ENCODE measurements at places on chromosomes 2 and 18. TPM values are rescaled to one million over a fixed set of nuclear protein-coding genes. Genes with fewer than 3 reads are reported as not detected.

DNA sequence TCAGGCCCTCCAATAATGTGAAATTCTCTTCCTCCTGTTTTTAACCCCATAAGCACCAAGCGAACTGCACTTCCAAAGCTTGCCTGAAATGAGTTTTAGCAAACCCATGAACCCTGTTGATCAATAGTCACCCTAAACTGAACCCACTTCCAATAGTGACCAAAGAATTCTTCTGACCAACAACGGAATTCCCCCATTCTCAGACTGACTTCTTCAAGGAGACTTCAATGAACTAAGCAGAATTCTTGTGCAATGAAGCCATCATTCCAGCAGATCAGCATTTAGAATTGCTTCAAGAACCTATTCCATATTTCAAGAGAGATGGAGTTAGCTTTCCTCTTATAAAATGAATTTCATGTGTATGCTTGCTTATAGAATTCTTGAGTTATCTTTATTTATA lies 176.9 kb upstream of the FN1 start:
- no peak for DNase-seq

GRCh38 chr2:39837856-39838453 lies 58.9 kb upstream of the THUMPD2 start:
- DNase-seq, result no peak

DNA sequence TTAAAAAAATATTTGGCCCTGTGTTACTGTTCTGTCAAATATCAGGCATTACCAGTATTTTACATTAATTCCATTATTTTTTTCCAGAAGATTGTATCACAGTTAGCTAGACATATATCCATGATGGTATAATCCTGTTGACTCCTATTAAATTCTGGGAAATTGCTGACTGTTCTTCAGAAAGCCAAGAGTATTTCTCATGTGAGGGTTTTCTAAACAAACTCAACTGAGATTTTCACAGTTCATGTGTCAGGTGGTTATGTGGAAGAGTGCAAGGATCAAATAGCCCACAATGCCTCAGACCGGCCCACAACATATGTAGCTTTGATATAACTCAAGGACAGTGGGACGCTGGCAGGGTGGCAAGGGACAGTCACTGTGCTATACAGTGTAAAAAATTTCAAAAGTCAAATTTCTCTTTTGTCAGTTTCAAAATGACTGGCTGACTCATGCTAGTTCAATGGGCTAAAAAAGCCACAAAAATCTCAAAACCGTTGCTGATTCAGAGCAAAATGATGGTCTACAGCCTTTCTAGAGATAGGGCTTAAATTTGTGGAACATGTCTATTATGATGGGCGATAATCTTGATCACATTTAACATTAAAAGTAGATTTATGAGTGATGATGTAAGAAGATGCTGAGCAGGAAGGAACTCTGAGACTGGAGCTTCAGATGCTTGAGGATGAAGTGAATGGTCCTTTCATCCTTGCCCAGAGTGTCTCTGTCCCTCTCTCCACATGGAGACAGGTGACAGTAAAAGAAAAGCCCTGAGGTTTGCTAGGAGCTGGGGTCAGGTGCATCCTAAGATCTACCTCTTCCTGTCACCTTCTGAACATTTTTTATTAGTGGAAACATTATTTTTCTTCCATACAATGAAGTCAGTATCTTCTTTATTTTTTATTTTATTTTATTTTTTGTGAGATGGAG lies 175.8 kb upstream of the PIEZO2 start:
- DNase-seq, result no peak

GRCh38 chr2:172953970-172954852 lies 121.4 kb upstream of the MAP3K20 start:
- no peak for DNase-seq

- DNase-seq, result no peak
Measured at GRCh38 chr2:23772056-23772455, 154.9 kb downstream of the ATAD2B start.

- no peak for DNase-seq
Measured at GRCh38 chr2:236511266-236511665, 58.4 kb upstream of the ACKR3 start.

GRCh38 chr2:37779139-37779538 lies 107.7 kb upstream of the CDC42EP3 start:
- no peak for DNase-seq

DNA sequence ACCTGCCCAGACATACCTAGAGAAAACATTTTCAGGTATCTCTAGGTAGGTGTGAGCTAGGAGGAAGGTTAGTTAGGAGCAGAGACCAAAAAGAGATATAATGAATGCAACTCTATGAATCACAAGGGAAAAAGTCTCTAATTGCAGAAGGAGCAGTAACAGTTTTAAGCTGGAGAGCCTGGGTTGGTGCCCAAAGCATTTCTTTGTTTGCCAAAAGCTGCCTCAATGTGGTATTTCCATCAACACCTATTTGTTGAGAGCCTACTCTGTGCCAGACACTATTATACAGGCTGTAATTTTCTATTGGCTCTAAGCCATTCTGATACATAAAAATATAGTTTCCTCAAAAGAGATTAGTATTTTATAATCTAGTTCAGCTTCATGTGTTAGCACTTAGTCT lies 141.6 kb downstream of the UBE2E3 start:
- no peak for DNase-seq

DNA sequence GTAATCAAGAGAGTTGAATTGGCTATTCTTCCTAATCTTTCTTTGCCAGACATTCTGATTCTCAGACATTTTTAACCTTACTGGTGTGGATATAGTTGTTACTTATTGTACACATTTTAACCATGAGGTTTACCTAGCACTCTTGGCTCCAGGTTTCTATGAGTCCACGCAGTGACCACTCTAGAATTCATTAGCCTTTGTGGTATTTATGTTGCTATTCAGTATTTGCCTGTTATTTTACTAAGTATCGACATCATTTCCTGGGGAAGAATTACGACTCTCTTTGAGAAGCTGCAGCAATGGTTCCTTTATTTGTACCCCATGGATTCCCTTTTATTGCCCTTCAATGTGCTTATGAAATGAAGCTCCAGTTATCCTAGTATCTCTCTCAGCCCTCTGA lies 120.7 kb downstream of the RDH14 start:
- no peak for DNase-seq

DNA sequence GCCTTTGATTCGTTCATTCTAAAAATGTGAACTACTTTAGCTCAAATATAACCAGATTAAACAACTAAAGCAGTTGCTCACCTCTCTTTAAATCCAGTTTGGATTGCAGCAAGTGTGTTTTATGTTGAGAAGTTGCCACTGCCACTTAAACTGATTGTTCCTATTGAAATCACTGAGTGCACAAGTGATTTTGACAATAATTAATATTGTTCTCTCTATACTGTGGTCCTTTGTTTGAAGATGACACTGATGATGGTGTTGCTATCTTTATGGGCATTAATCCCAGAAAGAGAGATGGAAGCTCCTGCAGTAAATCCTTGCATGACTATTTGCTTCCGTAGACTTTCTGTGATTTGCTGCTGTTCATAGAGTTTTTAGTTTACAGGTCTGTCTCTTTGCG lies 251.4 kb upstream of the ZEB2 start:
- no peak for DNase-seq

GRCh38 chr2:145777297-145777696 lies 1257.4 kb upstream of the ZEB2 start:
- no peak for DNase-seq

- DNase-seq, result no peak
Measured at GRCh38 chr18:75530566-75531211, 103.2 kb upstream of the SMIM21 start.

- no peak for DNase-seq
Measured at GRCh38 chr2:45750484-45750883, 99.0 kb downstream of the PRKCE start.

DNA sequence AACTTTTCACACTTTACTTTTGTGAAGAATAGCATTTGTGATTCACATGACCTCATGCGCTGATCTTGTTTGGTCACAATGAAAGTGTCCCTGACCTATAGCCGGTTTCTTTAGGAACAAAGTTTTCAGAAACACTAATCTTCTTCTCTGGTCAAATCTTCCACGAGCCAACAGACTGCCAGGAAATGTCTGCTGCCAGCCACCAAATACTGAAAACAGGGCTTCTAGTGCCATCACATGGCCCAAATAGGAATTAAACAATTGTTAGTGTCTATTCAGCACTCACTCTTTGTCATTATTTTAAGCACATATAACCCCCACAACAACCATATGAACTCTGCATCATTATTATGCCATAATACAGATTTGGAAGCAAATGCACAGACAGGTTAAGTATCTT lies 286.5 kb upstream of the SYT4 start:
- no peak for DNase-seq

DNA sequence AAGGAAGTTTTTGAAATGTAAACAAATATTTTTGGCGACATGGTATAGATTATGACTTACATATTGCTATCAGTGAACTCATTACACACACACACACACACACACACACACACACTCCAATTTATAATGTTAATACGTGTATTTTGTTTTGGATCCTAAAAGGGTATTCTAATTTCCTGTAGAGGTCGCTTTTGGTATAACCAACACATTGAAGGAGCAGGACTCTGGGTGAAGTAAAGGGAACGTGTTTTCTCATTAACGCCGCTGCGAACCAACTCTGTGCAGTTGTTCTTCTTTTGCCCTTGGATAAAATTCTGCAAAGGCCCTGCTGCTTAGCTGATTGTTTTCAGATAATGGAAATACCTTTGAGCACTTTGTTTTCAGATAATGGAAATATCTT lies 190.4 kb downstream of the PMAIP1 start:
- no peak for DNase-seq

DNA sequence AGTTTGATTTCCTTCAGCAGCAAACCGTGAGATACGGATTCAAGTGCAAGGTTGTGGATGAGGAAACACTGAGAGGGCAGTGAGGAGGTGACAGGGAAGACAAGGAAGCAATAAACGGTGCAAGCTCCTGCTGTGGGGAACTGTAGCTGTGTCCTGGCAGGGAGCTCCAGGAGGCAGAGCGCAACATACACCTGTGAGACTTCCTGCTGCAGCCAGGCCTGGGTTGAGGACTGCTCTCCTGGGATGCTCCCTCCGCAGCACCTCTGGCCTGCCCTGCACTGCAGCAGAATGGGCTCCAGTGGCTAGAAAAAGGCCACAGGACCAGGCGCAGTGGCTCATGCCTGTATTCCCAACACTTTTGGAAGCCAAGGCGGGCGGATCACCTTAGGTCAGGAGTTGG lies 85.5 kb downstream of the MRO start:
- no peak for DNase-seq

DNA sequence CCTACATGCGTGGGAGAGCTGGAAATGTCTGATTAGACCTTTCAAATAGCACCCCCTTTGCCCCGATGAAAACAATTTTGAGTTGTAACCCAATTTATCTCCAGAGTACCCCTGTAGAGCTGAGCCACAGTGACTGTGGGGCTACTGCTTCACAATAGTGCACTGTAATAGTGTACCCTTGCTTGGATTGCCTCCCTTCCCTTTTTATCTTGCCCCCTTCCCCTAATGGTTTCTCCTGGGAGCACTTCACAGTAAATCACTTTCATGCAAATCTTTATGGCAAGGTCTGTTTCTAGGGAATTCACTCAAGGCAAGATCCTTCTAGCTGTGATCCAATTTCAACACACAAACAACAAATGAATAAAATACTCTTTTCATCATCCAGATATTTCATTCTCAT lies 687.6 kb downstream of the MBD2 start:
- no peak for DNase-seq

GRCh38 chr2:53970724-53971602 lies at the start of gene PSME4:
TSS of gene PSME4 (minus strand) at chr2:53970993. CDS start at chr2:53970784, 209 bp downstream.
- DNase-seq, result no peak

- no peak for DNase-seq
Measured at GRCh38 chr2:35938838-35939237, 416.7 kb upstream of the CRIM1 start.

- DNase-seq, result no peak
Measured at GRCh38 chr2:186879312-186879711, 30.3 kb upstream of the ZSWIM2 start.

DNA sequence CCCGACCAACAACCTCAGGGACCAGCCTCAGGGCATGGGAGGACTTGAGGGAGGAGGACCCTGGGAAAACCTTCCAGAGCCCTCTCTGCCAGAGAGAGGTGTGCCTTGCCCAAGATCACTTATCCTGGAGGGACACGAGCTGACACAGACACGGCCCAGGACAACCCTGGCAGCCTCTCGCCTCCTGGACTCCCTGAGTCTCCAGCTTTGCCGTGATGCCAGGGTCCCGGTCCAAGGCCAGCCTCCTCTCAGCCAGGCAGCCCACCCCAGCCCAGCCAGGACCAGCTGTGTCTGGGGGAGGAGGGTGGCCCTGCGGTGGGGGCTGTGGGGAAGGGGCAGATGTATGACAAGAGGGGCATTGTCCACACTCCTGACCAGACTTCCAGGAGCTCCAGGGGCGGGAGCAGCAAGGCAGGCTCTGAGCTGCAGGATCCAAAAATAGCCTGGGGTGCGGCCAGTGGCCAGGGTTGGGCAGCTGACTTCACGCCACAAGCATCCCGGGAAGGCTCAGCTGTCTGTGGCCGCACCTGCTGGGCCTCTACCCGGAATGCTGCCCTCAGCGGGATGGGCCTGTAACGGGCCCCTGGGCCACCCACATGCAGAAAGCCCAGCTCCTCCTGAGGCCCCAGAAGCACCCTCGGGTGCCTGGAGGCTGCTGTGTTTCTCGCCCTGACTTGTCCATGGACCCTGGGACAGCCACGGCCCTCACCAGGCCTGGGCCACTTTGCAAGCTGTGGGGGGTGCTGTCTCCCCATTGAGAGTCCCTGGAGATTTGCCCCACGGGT lies 65.5 kb upstream of the GPC1 start:
- DNase-seq, result no peak

DNA sequence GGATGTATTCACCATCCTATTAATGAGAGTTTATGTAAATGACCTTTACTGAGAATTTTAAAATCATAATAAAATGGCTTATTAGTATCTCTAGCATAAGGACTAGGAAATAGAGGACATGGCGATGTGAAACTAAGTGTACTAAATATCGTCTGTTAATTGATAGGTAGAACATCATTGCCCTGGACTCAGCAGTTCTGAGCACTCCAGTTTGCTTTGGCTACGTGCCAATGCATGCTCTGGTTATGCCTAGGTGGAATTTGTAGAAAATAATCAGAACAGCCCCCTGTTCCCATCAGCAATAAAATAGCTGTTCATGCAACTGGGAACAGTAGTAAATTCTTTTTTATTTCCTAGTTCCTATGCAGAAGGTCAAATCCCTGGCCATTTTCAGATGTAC lies 247.8 kb downstream of the DOK6 start:
- no peak for DNase-seq

DNA sequence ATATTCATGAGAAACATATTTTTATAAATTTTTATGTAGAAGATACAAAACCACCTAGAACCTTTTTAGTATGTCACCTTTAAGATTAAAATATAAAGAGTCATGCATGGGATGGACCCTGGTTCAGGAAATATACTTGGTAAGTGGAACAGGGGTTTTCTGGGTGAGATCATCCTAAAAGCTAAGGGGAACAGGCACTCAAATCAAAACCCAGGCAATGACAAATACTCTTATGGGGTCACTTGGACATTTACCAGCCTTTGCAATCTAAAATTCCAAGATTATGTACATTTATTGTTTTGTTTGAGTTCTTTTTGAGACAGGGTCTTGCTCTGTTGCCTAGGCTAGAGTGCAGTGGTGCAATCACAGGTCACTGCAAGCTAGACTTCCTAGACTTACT lies 65.8 kb downstream of the SGPP2 start:
- no peak for DNase-seq

- no peak for DNase-seq
Measured at GRCh38 chr2:133054297-133054696, 384.3 kb upstream of the LYPD1 start.

Gene ICOS
- total RNA-seq, result 1.7 TPM

Gene AQP12B
- not detected for total RNA-seq

Gene IL37
- not detected for total RNA-seq

Gene MLPH
- total RNA-seq, result 34.6 TPM

Gene KLHL41
- total RNA-seq, result 0.49 TPM

Gene FAM228B
- total RNA-seq, result 16.5 TPM

Gene CTIF
- 35.1 TPM for total RNA-seq

Gene ZNF397
- total RNA-seq, result 31.9 TPM
